ENCODE measurements at places on chromosomes 16 and 17.
A peak's percentile ranks its signal among the peaks of the same experiment; 100 is the strongest.

GRCh38 chr17:27453471-27453870 lies 2.8 kb upstream of the KSR1 start:
- DNase-seq: no peak

DNA sequence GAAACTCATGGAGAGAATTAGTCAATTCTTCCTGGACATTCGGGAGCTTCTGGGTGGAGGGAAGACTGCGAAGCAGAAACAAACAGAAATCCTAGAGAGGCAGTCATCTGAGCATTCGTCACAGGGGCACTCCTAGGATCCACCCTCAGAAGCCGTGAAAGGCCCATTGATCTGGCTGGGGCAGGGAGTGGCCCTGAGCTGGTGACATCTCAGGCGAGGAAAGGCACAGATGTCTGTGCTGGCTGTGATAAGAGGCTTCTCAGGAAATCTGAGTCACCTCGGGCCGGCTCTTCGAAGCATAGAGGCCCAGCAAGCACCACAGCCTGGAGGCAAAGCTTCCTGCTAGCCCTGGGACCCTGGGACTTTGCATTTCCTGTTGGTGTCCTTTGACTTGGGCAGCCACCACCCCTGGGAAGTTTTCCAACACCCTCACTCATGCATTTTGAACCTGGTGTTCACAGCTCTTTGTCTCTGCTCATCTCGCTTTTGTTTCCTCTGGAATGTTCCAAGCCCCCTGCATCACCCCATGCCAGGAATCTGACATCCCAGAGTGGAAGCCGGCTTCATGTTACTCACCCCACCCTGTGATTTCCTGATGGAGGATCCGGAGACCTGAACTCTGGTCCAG lies 23.3 kb upstream of the CDRT4 start:
- peak; percentile 66 for DNase-seq

- DNase-seq: peak; percentile 97
These were observed 3.3 kb upstream of the CDK5R1 start for GRCh38 chr17:32483451-32484019.

GRCh38 chr17:69445132-69445531 lies 30.6 kb downstream of the MAP2K6 start:
- no peak for DNase-seq

DNA sequence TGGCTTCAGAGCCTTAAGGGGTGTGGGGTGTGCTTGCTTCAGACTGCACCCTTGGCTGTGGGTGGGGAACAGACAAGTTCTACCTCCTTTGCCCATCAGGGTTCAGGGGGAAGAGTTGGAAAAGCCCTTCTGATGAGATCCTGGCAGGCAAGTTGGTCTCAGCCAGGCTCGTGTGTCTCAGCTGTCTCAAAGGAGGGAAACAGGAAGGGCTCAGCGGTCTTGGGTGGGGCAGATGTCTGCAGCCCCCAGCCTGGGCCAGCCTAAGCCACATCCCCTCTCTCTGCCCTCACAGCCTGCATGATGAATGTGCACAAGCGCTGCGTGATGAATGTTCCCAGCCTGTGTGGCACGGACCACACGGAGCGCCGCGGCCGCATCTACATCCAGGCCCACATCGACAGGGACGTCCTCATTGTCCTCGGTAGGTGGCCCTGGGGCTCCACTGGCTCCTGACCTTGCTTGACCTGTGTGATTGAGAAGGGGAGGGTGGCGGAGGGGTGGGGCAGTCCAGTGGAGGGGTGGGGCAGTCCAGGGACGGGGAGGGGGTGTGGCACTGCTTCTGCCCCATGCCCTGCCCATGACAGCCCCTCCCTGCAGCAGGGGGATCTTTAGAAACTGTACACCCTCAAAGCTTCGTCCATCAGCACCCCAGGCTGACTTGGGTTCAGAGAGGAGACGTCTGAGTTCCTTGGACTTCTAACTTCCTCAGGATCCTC lies 199.5 kb downstream of the PRKCB start:
- DNase-seq: no peak

DNA sequence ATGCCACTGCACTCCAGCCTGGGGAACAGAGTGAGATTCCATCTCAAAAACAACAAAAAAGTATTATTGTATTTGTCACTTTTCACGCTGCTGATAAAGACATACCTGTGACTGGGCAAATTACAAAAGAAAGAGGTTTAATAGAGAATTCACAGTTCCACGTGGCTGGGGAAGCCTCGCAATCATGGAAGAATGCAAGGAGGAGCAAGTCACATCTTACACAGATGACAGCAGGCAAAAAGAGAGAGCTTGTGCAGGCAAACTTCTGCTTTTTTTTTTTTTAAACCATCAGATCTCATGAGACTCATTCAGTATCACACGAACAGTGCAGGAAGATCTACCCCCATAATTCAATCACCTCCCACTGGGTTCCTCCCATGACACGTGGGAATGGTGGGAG lies 41.5 kb upstream of the ETV4 start:
- DNase-seq: no peak

DNA sequence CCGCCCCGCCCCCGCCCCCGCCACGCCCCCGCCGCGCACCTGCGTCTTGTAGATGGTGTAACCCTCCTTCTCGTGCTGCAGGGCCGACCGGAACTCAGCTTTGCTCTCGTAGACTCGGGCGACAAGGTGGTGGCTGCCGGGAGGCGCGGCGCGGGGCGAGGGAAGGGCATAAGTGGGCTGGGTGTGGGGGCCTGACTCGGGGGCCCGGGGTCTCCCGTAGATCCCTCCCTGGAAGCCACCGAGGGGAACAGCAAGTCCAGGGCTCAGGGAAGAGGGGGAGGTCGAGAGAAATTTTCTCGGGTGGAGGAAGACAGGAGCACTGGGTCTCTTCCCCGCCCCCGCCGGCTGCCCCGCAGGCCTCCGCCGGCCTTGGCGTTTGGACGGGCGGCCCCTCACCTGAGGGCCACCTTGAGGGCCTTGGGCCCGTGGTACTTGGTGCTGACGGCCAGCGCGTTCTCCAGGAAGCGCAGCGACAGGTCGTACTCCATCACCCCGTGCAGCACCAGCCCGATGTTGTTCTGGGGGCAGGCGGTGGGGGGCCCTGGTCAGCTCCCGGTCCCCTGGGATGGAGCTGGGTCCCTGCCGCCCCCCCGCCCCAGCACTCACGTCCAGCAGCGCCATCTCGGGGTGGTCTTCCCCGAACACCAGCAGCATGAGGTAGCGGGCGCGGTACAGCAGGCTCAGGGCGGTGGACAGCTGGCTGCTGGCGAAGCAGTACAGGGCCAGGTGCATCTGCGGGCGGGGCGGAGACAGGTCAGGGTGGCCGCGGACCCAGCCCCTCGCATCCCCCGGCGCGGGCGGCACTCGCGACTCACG lies 19.4 kb downstream of the CLUH start:
- DNase-seq: no peak

DNA sequence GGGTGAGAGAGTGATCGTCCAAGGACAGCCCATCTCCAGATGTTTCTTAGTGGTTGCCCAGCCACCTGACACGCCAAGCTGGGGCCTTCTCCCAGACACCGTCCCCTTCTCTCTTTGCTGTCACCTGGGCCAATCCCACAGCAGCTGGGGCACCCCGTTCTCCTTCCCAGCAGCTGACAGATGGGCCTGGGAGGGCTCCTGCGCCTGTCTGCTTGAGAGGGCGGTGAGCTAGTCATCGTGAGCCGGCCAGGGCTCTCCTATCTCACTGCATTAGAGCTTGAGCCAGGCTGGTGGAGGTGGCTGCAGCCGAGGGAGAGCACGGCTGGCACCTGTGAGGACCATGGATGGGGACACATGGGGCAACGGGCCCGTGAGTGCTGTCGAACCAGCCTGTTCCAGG lies 41.2 kb downstream of the RAB11FIP3 start:
- no peak for DNase-seq

GRCh38 chr16:63530974-63531373 lies 1494.7 kb upstream of the CDH8 start:
- no peak for DNase-seq

- DNase-seq: no peak
These were observed 43.4 kb upstream of the IRX6 start for GRCh38 chr16:55280587-55280986.

DNA sequence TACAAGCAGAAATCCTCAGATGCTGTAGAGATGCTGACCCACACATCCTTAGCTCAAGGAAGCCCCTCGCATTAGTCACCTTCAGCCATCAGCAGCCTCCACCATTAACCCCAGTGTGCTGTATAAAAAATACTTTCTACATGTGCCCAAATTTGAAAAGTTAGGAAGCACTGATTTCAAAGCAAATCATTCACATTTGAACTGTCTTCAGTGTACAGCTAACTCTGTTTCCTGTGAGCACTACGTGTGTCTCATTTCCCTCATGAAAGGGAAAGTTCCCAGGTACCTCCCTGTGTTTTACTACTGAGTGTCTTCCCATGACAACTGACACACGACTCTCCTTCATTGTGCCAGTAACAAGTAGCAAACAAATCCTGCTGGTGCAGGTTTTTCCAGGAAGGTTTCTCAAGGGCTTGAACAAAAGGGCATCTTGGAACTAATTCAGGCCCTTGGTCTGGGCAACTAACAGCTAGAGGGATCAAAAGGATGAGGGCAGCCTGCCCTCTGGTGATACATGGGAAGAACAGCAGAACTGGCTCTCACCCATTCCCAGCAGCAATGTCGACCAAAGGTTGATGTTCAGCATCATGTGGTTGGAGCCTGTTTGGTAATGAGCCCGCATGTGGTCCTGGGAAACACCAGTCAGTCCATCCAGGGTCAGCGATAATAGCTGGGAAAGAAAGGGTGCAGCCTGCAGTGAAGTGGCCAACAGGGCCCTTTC lies 4.0 kb downstream of the SLC35B1 start:
- no peak for DNase-seq

DNA sequence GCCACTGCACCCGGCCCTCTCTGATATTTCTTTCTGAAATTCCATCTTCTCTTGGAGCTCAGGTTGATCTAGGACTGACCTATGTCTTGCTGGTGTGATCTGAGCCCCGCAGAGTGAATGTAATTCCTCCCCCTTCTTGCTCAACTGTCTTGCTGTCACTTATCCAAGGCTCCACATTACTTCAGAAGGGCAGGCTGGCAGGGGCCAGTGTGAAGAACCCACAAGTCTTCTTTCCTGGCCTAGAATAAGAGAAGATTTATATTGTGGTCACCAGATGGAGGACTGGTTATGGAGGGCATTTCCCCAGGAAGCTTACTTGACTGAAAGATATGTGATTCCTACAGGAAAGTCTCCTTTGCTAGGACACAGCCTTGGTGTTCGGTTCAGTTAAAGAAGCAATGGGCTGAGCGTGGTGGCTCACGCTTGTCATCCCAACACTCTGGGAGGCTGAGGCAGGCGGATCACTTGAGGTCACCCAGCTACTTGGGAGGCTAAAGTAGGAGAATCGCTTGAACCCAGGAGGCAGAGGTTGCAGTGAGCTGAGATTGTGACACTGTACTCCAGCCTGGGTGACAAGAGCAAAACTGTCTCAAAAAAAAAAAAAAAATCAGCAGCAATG lies 13.4 kb downstream of the ITGAL start:
- no peak for DNase-seq

GRCh38 chr16:22933173-22933572 lies 119.2 kb downstream of the HS3ST2 start:
- no peak for DNase-seq

GRCh38 chr16:3023415-3023668 lies 400 bp downstream of the HCFC1R1 start:
- no peak for DNase-seq

DNA sequence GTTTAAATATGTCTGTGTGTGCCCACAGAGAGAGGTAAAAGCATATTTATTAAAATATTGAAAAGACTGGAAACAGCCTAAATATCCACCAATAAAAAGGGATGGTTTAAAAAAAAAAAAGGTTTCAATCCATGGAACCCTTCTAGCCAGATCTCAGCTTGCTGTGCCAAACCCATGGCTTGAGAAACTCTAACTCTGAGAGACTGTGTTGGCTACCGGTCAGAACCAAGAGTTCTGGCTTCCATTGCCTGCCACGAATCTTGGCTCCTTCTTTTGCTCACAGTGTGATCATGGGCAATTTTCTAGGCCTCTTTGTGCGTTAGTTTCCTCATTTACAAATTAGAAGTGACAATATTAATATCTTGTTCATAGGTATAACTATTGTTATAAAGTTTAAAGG lies 201.3 kb upstream of the IRX3 start:
- DNase-seq: no peak

GRCh38 chr16:4090351-4090851 lies 25.8 kb downstream of the ADCY9 start:
- DNase-seq: no peak

GRCh38 chr17:50954641-50955121 lies 88.5 kb upstream of the TOB1 start:
- no peak for DNase-seq

- peak; percentile 56 for DNase-seq
These were observed 7.3 kb downstream of the CDH13 start for GRCh38 chr16:82633964-82634600.

GRCh38 chr16:52634104-52634503 lies 87.2 kb upstream of the TOX3 start:
- no peak for DNase-seq

- DNase-seq: no peak
These were observed 32.8 kb downstream of the AKAP1 start for GRCh38 chr17:57117798-57118197.

DNA sequence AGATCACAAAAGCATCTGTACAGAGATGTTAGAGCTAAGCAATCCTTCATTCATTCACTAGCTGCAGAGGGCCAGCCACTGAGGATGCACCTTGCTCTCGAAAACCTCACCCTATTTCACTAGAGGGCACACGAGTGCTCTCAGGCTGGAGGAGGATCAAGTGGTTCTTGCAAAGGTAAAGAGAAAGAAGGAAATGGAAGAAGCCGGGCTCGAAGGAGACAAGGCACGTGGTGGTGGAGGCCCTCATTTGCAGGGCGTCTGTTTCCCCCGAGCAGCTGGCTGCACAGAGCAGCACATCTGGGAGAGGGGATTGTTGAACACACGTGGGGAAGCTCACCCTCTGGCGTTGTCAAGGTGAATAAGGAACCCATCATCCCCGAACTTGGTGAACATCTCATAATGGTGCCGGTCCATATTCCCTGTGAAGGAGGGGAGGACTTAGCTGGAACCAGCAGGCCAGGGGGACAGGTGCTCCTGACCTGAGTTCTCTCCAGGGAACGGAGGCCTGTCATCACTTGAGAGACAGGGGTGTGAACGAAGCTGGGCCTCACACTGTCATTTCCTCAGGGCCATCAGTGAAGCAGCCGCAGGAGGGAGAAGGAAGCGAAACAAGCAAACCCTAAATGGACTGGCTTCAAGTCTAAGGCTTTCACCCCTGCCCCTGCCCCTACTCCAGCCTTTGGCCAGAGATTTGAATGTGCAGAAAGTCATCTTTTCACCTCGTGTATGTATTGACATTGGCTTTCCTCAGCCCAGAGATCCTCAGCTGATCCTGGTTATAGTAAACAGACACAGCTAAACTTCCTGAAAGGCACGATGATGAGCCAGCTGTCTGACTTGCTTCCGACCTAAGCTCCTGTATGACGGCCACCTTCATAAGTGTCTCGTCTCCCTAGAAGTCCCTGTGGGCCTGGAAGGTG lies 27.6 kb downstream of the PRKAR1A start:
- no peak for DNase-seq

DNA sequence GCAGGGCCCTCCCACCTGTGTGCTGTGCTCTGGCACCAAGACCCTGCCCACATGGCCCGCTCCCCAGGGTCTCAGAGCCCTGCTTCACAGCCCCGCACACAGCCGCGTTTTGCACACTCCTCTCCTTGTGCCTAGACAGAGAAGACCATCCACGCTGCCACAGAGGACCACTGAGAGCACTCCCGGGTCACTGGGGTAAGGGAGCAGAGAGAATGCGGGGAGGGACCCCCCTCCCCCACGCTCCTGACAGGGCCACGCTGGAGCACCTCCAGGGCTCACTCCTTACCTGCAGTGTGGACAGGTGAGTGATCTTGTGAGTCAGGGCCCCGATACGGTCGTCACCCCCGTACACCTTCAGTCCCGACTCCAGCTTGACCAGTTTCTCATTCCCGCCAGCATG lies 7.0 kb downstream of the HAGH start:
- no peak for DNase-seq

- DNase-seq: no peak
These were observed at the start of gene ABCA6 for GRCh38 chr17:69141431-69142174. TSS of gene ABCA6 (minus strand) at chr17:69141895. CDS start at chr17:69140703, 1,192 bp downstream.
